Fibroblast of the aortic adventitia (primary cell): ENCODE measurements at places on chromosomes 6 and 20. TPM values are rescaled to one million over a fixed set of nuclear protein-coding genes. Genes with fewer than 3 reads are reported as not detected.

The BMP6 gene
- total RNA-seq: 1.3 and 10.5 TPM in 2 replicates

The UBD gene
- not detected in 2 replicates for total RNA-seq

The ELOVL4 gene
- total RNA-seq: 2.1 and 6.4 TPM in 2 replicates

The SLC17A2 gene
- total RNA-seq: 0.09 TPM in 1 of 2 replicates, not detected in the other

GRCh38 chr6:137589067-137589848 lies 95.1 kb upstream of the OLIG3 start:
- peak; percentile 28 for DNase-seq

GRCh38 chr6:21955053-21955595 lies 341.7 kb downstream of the PRL start:
- no peak for DNase-seq

DNA sequence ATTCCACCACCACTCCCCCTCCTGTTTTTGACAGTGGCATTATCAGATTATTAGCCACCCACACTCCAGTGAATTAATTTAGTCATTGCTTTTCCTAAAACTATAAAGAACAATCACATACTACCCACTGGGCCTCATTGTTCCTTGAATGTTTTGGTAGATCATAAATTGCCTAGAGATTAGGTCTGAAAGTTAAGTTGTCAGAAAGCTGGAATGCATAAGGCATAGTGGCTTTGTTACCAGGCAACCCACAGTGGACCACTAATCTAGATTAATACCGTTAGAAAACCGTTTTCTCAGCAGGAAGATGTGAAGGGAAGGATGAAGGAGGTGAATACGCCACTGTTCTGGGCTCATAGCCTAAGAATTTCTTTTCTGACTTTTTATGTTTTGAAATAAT lies 75.6 kb downstream of the SAMD3 start:
- no peak for DNase-seq

- no peak for DNase-seq
Measured at GRCh38 chr20:58136149-58136484, 92.3 kb downstream of the ANKRD60 start.

GRCh38 chr6:123329337-123329736 lies 307.4 kb downstream of the TRDN start:
- no peak for DNase-seq

DNA sequence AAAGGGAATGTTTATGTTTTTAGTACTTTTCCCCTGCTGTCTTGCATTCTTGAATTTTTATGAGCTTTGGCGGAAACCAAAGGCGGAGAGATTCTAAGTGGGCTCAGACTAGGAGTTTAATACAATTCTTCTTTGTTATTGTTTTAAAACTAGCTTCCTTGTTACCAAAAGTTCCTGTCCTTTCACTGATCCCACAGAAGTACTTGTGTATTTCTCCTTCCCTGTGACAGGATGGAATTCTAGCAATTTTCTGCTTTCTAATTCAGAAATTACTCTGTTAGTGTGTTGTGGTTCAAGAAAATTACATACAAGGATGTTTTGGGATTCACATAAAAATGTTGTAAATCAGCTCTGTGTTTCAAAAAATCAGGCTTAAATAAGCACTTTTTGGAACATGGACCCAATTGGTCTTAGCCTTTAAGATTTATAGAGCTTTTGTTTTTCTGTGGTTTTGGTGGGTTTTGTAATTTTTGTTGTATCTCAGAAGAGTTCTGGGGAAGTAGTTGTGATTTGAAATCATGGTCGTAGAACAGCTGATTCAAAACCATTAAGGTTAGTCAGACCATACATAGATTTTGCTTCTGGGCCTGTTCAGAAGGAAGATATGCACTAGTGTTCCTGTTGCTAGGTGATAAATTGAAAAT lies 17.6 kb upstream of the CTAGE9 start:
- no peak for DNase-seq

GRCh38 chr6:112004201-112005012 lies 49.5 kb upstream of the CCN6 start:
- no peak for DNase-seq
